ENCODE measurements at places on chromosomes 2 and 18.

GRCh38 chr18:3901811-3902210 lies 451.8 kb downstream of the TGIF1 start:
- no peak for DNase-seq

- no peak for DNase-seq
These were observed 68.1 kb downstream of the BOD1L2 start for GRCh38 chr18:57214976-57215375.

DNA sequence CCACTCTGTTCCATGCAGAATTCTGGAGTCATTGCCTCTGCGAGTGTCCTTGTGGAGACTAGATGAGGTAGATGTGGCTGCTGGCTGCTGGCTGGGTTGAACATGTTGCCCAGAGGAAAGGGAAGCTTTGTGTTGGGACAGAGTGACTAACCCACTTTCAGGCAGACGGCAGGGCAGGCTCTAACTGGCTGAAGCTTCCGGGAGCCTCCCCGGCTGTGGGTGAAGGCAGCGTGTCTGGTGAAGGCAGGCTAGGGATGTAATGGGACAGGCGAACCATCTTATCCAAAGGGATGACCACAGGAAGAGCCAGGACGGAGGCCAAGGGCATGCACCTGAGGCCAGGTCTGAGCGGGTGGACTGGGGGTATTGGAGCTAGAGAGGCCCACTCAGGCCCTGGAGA lies 16.0 kb downstream of the ASPRV1 start:
- DNase-seq, result no peak

DNA sequence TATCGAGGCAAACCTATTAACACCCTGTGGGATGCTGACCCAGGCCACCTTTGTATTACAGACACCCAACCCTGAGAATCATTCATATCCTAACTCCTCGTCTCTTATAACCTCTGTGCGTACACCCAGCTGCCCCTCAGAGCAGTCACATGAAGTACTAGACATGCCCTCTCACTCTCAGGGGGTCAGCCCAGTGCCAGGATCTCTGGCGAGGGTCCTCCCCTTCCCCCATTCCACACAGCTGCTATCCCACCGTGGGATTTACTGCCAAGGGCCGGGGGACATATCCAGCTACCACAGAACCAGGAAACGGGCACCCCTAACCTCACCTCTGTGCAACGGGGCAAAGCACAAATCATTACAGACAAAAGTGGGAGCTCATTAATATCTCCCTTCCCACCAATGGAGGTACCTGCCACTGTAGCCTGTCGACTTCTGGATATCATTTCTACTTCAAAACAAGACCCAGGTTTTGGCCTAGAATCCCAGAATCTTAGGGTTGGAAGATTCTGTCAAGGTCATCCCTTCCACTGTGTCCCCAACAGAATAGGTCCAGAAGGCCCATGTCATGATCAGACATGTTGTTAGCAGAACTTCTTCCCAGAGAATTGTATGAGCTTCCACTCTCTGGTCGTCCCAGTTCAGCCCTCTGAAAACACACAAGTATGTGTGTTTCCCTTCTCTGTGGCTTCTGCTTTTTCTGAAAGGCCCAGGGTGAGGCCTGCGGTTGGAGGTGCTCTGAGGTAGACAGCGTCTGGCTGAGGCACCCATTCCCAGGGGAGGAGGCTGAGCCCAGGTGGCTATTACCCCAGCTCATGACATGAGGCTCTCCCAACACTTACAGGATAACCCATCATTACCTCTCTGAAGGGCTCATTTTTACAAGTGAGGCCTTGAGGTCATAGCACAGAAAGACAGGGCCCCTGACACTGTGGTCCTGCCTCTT lies 1.7 kb downstream of the TMBIM1 start:
- no peak for DNase-seq

GRCh38 chr18:13556502-13556901 lies 169.9 kb downstream of the FAM210A start:
- no peak for DNase-seq

DNA sequence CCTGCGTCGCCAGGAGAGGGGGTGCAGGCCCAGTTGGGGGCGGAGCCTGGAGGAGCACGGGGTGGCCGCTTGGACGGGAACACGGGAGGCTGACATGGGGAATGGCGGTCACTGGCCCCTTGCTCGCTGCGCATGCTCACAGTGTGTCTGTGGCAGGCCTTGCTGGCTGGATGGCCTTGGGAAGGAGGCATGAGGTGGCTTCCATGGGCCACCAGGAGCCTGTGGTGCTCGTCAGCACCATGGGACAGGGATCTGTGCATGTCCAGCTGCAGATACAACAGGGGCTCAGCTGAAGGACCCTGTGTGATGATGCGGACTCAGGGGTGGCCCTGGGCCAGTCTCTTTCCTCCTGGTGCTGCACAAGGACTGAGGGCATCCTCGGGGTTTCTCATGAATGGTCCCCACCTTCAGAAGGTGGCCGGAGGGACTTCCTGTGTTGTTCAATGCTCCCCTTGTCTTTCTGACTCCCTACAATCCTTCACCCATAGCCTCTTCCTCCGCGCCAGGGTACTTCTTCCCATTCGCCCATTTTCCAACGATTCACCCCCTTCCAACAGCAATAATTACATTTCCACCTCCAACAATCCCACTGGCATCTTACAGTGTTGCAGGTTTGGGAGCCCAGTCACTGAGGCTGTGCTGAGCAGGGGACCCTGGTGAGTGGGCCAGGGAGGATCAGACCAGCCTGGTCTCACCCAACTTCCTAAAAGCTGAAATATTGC lies 3.4 kb upstream of the SP140L start:
- DNase-seq, result no peak

DNA sequence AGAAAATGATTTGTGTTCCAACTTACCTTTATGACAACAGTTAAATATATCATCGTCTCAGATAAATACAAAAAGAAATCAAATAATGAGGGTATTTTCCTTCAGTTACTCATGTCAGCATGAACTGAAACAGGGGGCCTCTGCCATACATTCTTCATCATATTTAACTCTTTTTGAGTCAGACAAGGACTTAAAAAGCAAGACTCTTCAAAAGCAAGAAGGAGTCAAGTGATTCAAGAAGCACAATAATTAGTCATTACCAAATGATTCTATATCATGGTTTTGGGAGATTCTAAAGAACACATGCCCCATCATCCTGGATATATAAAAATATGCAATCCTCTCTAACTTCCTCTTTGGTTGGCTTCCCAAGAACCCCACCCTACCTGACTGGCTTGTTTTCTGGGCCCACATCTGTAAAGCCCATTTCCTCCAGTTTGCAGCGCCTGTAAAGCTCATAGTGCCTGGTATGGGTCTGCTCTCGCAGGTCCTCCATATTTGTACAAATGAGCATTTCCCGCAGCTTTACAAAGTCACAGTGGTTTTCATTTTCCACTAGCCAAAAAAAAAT lies 49.7 kb downstream of the SEPTIN10 start:
- no peak for DNase-seq

DNA sequence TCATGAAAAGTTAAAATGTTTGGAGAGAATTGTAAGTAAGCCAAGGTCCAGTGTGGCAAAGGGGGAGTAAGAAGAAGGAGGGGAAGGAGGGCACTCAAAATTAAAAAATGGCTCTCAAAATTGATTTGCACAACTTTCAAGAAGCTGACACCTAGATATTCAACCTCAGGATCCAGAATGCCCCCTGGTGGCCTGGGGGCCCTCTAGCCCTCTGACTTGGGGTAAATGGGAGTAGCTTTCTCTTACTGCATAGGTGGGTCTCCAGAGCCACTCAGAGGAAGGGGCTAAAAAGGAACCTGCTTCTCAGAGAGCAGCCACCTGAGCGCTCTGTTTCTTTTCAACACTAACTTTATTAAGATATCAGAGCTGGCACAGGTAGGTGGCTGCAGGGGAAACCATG lies 968.5 kb downstream of the BCL11A start:
- peak; percentile 8 for DNase-seq

- DNase-seq, result no peak
These were observed 45.6 kb downstream of the LPIN2 start for GRCh38 chr18:2967357-2967756.

- peak; percentile 22 for DNase-seq
These were observed 516.7 kb downstream of the NR4A2 start for GRCh38 chr2:155815851-155816250.

DNA sequence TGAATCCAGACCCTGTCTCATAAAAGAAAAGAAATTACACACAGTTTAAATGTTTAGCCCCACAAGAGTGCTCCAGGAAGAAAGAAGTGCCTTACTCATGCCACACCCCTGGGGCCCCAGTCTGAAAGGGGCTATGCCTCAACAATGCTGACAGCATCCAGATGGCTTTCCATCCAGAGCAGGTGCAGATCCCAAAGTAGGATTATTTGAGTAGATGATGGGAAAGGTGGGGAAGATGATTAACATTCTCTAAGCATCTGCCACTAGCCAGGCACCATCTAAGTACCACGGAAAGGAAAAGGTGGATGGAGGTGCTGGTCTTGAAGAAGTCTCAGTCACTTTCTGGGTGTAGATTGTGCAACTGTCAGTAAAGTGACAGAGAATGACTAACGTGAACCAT lies 16.3 kb downstream of the DPYSL5 start:
- DNase-seq, result no peak

- DNase-seq, result no peak
These were observed 78.5 kb upstream of the L3MBTL4 start for GRCh38 chr18:6493194-6493593.

DNA sequence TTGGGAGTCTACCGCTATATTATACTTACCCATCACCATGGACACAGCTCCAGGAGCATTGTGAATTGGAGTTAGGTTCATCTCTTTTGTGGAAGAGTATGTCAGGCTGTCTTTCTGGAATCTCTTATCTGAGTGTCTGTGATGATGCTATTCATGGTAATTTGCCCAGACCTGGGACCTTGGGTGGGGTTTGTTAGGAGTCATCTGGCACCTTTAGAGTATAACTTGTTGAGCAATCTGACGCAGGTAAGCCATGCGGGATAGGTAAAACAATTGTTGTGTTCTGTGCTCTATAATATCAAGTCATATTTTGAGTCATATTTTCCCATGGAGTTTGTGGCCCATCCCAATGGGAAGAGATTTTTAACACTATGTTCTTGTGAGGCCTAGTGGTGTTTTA lies 49.7 kb upstream of the MAPRE2 start:
- DNase-seq, result no peak

DNA sequence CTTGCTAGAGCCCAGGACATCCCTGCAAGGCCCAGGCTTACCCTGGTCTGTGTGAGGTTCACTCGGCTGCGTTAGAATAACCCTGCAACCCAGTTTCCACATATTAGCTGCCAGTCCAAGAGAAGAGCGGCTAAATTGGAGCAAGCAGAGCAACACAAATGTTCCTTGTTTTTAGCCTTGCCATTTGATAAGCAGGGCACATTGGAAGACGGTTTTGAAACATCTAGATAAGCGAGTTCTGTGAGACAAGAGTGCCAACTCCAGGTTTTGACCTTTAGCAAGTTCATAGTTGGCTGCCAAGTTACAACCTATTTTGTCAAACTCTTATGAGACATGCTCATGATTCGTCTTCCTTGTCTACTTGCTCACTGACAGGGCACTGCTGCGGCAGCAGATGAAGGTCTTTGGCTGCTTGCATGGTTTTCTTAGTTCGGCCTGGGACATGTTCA lies 23.5 kb downstream of the DPP4 start:
- no peak for DNase-seq

DNA sequence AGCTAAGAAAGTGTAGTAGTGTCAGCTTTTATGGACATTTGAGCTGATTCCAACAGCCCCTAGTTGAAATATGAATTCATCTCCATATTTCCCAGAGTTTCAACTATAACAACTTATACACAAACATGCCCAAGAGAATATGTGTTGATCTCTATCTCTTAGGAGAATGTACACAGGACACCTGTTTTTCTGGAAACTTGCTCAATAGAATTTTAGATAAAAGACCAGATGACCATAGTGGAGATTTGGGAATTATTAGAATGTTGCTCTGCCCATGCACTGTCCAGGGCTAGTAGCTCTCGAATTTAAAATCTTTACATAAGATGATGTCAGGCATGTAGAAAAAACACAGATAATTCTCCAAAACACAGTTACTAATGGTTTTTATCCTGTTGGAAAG lies 162.3 kb upstream of the VRK2 start:
- no peak for DNase-seq

- DNase-seq, result no peak
These were observed 174.5 kb upstream of the RMP24 start for GRCh38 chr18:35797948-35798347.

DNA sequence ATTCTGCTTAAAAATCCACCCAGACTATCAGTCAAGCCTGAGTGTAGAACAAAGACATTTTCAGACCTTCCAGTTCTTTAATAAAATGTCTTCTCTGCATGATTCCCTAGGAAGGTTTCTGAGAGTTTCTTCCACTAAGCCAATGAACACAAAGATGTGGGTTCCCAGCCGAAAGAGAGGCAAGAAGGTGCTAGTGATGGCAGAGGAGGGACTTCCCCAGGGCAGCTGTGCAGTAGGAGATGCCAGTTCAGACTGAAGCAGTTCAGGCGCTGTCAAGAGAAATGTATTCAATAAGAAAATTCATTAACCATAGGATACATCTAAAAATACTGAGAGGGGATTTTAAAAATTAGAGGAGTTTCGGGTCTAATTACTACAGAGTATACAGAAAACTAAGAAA lies 83.3 kb downstream of the RND3 start:
- DNase-seq, result no peak

DNA sequence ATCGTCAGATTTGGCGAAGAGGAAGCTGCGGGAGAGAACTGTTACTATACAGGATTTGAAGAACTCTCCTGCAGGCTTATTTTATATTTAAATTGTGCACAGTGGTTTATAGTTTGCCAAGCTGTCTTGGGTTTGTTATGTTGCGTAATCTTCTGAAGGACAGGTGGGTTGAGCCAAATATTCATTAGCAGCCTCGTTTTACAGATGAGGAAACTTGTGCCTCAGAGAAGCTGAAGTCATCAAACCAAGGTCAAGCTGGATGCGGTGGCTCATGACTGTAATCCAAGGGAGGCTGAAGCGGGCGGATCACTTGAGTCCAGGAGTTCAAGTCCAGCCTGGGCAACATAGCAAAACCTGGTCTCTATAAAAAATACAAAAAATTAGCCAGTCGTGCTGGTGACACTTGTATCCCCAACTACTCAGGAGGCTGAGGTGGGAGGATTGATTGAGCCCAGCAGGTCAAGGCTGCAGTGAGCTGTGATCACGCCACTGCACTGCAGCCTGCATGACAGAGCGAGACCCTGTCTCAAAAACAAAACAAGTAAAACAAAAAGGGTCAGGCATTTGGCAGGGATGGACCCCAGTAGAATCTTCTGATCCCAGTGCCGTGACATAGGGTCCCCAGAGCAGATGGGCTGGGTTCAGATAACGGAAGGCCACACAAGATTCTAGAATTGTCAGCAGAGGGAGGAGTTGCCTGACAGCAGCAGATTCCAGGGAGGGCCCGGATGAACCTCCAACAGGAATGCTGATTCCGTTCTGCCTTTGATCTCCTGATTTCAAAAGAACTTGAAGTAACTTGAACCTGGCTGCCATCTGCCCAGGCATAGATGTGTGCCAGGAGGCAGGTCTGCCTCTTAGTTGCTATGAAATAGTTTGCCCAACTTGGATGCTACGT lies 50.6 kb downstream of the SH3BP4 start:
- DNase-seq, result no peak

GRCh38 chr18:48358868-48359267 lies 50.3 kb downstream of the ZBTB7C start:
- no peak for DNase-seq

GRCh38 chr2:221482666-221483455 lies 89.2 kb downstream of the EPHA4 start:
- no peak for DNase-seq

GRCh38 chr18:60322591-60322990 lies 50.0 kb downstream of the MC4R start:
- no peak for DNase-seq

- no peak for DNase-seq
These were observed 116.0 kb upstream of the PELI1 start for GRCh38 chr2:64260093-64260803.

GRCh38 chr2:12504443-12504842 lies 212.3 kb upstream of the TRIB2 start:
- DNase-seq, result no peak

- DNase-seq, result no peak
These were observed 123.8 kb upstream of the CNTNAP5 start for GRCh38 chr2:123901256-123901655.

Measured in SHP77 treated with DMSO at 0.1 percent for 48 hours (cell line).